Breast epithelium (tissue), 4 donors: ENCODE measurements at places on chromosomes 16 and 17. TPM values are rescaled to one million over a fixed set of nuclear protein-coding genes. Genes with fewer than 3 reads are reported as not detected.

DNA sequence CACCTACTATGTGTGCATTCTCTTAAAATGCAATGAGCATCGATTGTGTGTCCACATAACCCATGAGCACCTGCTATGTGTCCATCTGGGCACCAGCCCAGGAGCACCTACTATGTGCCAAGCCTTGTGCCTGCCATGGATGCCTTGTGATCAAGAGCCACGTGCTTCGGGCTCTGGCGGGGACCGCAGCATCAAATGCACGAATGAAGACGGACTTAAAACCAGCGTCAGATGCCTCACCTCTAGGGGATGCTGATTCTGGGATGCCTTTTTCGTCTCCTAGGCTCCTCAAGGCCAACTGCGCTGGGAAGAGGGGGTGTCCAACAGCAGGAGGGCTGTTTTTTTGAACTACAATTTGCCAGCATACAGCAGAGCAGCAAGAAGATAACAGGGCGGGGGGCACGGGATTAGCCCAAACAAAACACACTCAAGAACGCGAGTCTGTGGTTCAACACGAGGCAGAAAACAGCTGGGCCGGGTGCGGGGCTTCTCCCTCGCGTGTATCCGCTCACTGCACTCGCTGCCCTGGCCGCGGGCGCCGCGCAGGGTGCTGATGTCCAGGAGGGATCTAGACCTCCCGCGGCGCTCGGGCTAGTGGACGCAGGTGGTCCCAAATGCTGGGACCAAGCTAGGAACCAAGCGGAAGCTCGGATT is 1.2 kb upstream of the GLIS2 start:
- DNase-seq = no peak

The CLEC18C gene
- total RNA-seq = 0.66 TPM

DNA sequence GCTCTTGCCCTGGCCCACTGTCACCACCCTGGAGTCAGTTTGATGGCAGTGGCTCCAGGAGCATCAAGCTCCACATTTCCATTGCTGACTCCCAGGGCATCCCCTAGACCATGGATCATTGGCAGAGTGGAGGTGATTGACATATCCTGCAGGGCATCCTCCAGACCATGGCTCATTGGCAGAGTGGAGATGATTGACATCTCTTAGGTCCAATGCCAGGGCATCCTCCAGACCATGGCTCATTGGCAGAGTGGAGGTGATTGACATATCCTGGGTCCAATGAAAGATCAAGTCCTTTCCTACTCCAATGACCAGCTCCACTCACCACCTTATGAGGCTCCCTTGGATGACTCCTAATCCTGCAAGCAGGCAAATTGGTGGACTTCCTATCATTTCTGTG is 174.3 kb upstream of the NLRP1 start:
- no peak for DNase-seq

The ITGAL gene
- total RNA-seq = 5.7 TPM
